Muscle of leg (tissue), 16 donors: ENCODE measurements at places on chromosomes 12 and 14.

- peak; percentile 75 for DNase-seq
Observed at GRCh38 chr12:42615006-42615405, 25.5 kb upstream of the PRICKLE1 start.

GRCh38 chr12:52710730-52711129, 7.4 kb upstream of the KRT77 start:
- no peak for DNase-seq

DNA sequence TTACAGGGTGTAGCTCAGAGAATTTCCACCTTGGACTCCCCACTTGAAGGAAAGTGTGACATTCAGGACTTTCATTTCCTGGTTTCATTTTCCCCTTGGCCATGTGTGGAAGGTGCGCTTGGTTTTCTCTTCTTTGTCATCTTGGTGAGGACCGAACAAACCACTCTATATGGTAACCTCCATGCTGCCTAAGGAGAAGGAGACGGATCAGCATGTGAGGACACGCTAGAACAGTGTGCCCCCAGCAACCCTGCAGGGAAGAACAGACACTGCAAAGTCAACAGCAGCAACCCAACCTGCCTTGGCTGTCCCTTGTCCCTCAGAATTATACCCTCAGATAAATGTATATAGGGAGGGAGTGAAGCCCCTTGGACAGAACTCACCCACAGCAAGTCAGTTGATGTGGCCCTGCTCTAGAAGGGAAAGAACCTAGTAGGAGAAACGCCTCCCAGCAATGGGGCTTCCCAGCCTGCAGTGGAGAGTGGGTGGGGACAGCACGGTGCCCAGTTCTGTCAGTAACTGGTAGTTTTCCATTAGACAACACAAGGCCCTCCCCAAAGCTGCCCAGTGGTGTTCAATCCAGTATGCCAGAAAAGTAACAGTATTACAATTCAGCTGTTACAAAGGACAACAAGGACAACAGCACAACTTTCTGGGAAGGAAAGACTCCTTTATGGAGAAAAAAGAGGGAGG, 18.9 kb upstream of the COCH start:
- no peak for DNase-seq

DNA sequence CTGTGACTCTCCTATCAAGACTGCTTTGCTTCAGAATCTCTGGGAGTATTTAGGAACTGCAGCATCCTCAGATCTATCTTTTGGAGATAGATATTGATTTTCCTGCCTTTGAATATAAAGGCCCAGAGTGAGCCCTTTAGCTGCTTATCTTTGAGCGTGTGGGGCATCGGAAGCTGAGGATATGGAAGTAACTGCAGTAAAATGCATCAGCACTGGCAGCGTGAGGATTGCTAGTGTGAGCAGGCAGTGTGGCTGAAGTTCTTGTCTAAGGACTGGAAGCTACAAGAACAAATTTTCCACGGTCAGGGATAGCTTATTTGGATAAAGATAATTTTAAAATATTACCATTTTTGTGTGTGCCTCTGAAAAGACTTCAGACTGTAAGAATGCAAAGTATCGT, 474.7 kb downstream of the NPAS3 start:
- no peak for DNase-seq

- no peak for DNase-seq
Observed at GRCh38 chr12:108657130-108657745, 23.5 kb upstream of the SELPLG start.

DNA sequence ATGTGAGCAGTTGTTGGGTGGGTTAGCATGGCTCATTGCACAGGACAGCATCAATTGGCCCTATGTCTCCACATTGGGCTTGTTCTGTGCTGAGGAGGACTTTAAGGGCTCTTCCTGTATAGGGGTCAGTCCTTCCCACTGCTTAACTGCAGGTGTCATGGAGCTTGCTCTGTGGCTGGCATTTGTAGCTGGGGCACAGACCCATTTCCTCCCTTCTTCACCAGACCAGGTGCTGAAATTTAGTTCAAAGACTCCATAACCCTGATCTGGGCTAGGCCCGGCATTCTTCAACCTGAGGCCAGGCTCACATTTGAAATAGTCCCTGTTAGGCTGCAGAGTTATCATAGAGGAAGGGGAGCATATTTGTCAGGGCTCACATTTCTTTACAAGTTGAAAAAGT, 12.8 kb downstream of the CHST11 start:
- DNase-seq = no peak
